Tongue (tissue), 3 donors: ENCODE measurements at places on chromosomes 11 and 22. TPM values are rescaled to one million over a fixed set of nuclear protein-coding genes. Genes with fewer than 3 reads are reported as not detected.

- DNase-seq: no peak
Measured at GRCh38 chr11:46469926-46470325, 78.3 kb upstream of the CHRM4 start.

DNA sequence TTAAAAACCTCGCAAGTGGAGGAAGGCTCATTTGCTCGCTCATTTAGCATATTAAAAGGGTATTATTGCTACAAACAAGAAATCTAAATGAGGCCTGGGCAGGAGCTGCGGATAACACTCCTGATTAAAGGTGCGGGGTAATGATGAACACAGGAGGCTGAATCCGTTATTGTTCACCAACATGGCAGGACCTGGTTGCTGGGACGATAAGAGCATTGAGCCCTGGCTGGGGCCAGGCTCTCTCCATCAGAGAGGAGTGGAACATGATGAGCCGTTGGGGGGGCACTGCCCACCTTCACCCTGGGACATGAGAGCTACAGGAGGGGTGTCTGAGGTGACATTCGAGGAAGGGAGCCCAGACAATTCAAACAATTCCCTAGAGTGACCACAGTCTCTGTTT, 211.7 kb downstream of the NXPE2 start:
- no peak for DNase-seq

DNA sequence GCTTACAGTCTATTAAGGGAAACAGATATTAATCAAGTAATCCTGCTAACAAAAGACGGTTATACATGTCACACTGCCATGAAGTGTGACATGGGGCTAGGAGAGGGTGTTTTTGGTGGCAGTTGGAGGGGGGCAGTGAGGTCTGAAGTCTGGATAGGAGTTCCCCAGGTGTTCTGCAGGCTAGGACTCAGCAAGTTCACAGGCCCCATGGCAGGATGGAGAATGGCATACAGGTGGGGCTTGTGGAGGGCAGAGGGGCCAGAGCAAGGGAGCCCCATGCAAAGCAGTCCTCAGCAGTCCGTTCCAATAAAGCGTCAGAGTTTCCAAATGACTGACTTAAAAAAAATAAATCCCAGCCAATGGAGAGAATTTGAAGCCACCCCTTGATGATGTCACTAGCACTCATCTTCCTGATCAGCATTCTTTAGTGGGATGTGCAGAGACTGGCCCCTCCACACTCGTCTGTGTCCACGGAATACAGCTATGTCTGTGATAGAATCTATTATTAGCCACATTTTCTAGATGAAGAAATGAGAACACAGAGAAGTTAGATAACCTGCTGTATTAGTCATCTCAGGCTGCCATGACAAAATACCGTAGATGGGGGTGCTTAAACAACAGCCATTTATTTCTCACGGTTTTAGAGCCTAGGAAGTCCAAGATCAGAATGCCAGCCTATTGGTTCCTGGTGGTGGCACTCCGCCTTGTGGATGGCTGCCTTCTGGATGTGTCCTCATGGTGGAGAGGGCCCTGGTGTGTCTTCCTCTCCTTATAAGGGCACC, 32.6 kb downstream of the PRDM11 start:
- no peak for DNase-seq

DNA sequence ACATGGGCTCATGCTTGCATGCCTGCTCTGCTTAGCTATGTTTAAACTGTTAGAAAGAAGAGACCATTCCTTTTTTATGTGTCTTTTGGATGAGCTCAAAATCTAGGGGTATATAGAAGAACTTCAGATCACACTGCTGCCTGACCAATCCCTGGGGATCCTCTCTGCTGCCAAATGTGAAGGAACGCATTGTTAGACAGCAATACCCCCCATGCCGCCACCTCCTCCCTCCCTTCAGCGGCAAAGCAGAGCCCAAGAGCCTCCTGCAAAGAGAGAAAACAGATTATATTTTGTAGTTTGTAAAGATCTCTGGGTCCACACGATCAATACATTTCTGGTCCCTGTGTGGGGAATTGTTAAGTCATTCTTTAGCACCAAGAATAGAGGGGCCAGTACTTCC, 677.6 kb downstream of the NTM start:
- no peak for DNase-seq

DNA sequence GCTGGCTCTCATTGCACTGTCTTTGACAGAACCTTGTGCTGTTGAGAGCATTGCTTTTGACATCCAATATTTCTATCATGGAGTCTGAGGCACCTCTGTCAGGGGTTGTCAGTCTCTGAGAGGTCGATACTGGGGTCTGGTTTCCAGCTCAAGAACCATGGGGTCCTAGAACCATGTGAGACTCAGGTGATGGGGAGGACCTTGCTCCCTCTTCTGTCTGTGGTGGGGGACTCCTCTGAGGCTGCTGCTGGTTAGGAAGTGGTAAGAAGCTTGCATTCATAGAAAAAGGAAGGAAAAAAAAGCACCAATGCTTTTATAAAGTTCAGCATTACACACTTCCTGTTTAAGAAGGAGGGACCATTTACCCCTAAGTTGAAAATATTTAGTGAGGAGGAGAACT, 91.8 kb upstream of the CD44 start:
- no peak for DNase-seq

GRCh38 chr11:100851584-100852152, 164.6 kb downstream of the ARHGAP42 start:
- DNase-seq: no peak

NLRP14 gene
- total RNA-seq: 0.21 TPM

CRELD2 gene
- 22.9 TPM for total RNA-seq

GRCh38 chr11:67408437-67409200, 4.7 kb downstream of the TBC1D10C start:
- DNase-seq: no peak

DNA sequence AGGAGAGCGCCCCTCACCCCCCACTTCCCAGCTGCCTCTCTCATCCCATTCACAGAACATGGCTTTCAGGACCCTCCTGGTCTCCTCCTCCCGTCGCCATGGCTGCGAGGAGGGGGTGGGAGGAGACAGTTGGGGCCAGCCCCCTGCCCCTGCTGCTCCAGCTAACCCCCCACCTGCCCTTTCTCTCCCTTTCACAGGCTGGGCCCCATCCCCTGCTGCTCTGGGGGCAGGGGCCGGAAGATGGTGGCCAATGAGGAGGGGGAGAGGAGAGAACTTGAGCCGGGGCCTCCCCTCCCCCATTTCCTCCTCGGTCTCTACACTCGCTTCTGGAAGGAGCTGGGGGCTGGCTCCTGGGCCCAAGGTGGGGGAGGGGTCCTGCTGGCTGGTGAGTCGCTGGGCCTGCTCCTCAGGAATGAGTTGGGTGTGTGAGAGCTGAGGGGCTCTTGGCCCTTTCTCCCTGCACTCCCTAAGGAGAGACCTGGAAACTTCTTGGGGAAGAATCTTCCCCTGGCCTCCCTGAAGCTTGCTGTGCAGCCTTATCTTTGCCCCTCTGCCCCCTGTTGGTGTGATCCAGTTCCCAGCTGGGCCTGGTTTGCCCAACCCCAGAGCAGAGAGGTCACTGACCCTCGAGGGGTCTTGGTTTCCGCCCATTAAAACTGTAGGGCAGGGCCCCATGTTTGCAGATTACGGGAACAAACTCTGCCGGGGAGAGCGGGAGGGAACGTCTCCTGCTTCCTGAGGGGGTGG, 10.2 kb downstream of the YPEL4 start:
- DNase-seq: peak; percentile 90

SMTNL1 gene
- total RNA-seq: 107 TPM

GRCh38 chr11:93073026-93073425, 103.6 kb downstream of the MTNR1B start:
- no peak for DNase-seq

HTR3A gene
- not detected for total RNA-seq

DNA sequence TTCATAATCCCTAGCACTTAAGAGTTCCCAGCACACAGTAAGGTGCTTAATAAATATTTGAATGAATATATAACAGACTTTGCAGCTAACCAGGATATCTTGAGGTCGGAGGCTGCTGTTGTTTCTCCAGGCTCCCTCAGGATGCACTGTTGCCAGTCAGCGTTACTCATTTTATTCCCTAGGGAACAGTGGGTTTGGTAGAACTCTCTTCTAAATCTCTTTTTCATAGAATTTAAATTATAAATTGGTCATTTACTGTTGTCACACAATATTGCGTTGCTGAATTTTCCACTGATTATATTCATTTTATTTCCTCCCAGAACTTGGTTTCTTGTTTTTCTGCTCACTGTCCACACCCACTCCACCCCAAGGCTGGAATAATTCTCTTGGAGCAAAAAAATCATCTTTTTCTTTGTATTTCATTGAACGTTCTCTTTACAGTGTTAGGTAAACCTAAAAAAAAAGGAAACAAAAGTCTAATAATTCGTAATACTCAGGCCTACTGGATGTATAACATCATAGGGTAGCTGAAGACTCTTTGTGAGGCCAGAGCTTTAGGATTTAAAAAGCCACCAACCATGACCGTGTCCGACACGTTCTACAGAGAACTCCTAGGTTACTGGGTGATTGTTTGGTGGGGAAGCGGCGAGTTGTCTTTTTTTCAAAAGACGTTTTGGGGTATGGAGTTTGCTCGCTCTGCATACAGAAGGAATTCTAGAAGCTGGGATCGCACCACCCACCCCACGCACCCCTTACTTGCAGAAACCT, 766 bp upstream of the CAPRIN1 start:
- peak; percentile 14 for DNase-seq

RIBC2 gene
- 1.6 TPM for total RNA-seq

GRCh38 chr11:123351375-123351774, 78.7 kb upstream of the GRAMD1B start:
- DNase-seq: peak; percentile 86

DNA sequence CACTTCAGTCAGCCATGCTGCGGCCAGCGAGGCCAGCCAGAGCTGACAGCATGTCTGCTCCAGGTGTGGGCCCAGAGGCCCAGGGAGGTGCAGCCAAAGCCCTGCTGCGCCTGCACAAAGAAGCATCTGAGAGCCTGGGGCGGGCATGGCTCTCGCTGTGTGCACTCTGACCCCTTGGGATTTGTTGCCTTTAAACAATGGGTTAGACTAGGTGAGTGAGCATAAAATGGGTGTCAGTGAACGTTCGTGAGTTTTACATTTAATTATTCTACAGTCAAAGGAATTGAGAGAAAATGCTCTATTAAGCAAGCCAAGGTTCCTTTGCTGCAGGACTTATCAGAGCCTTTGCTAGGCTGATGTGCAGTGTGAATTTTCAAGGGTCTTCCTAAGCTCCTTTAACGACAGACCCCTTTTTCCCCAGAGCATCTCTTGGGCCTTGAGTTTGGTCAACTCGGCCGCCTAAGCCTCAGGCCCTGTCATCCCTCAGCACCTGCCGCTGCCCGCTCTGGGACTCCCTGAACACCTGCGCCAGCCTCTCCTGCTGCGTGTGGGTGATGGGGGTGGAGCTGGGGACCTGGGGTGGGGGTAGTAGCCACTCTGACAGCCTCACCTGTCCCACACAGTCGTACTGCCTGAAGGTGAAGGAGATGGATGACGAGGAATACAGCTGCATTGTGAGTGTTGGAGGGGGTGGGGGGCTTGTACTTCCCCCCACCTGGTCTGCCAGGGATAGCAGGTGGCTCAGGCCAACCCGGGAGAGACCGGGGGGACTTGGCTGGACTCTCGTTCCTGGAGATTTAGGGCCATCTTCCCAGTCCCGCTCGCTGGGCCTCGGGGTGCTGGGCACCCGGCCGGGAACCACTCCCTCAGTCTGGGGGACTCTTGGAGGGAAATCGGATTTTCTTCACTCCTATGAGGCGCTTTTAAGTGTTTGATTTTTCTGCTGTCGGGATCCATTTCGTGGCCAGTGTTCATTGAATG, 10.5 kb downstream of the SLC16A8 start:
- DNase-seq: no peak

- DNase-seq: no peak
Measured at GRCh38 chr11:46533396-46534100, 60.3 kb downstream of the AMBRA1 start.

- no peak for DNase-seq
Measured at GRCh38 chr11:109926941-109927340, 166.3 kb upstream of the ZC3H12C start.

DNA sequence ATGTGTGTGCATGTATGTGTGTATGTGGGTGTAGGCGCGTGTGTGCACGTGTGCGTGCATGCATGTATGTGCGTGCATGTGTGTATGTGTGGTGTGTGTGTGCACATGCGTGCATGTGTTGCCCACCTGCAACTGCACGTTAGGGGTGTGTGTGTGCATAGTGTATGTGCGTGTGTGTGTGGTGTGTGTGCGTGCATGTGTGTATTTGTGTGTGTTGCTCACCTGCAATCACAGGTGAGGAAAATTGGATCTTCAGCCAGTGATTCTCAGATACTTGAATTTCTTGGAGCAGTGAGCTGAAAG, 54.3 kb downstream of the ST14 start:
- DNase-seq: no peak

DNA sequence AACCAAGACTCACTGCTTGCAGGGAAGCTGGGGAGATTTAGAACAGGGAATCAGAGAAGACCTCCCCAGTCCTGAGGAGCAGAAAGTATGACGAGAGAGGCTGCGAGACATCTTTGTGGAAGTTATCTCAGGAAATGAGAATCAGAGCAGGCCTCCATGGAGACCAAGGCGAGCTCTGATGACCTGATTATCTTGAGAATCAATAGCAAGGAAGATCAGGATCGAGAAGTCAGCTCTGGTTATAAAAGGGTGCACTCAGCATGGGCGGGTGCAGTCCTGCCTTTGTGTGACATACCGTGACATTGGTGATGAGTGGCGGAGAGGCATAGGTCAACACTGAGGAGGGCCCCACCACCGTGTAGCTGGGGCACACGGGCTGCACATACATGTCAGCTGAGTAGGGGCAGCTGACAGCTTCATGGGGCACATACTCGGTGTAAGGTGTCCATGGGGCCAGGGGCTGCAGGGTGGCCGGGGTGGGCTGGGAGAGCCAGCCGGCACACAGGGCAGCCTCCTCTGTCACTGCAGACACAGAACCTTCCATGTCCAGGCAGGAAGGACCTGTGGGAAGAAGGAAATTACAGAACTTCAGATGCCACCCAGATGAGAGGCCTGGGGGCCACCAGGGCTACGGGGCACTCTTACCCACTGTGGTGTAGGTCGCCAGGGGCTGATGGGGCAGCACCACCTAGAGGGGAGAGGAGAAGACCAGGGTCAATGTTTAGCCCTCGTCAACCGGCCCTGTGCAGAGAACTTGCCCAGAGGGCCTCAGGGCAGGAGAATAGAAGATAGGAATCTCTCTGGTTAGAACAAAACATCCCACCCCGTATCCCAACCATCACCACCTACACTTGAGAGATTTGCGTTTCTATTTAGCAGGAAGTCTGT, 21.7 kb downstream of the POU2AF1 start:
- no peak for DNase-seq

IL17REL gene
- not detected for total RNA-seq

DNA sequence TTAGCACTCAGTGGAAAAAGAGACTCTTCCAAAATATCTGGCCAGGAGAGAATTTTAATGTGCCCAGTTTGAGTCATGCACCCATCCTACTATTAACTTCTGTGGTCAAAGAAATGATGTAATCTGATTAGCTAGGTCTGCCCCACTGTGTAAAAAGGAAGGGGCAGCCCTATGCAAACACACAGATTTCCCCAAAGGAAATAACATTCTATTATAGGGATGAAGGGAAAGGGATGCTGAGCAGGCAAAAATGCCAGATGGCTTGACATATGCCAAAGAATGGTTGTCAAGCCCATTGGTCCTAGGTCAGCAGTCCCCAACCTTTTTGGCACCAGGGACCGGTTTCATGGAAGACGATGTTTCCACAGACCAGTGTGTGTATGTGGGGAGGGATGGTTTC, 43.3 kb upstream of the PAK1 start:
- DNase-seq: no peak

LYVE1 gene
- 22.3 TPM for total RNA-seq

- no peak for DNase-seq
Measured at GRCh38 chr11:19735157-19735908, 22.7 kb downstream of the NAV2 start.

GRCh38 chr22:44885806-44886360, 123.9 kb downstream of the PHF21B start:
- DNase-seq: no peak

- DNase-seq: peak; percentile 56
Measured at GRCh38 chr11:122633219-122633829, 22.2 kb upstream of the UBASH3B start.

CASP12 gene
- 2.2 TPM for total RNA-seq
